ENCODE measurements at places on chromosomes 2 and 18.

DNA sequence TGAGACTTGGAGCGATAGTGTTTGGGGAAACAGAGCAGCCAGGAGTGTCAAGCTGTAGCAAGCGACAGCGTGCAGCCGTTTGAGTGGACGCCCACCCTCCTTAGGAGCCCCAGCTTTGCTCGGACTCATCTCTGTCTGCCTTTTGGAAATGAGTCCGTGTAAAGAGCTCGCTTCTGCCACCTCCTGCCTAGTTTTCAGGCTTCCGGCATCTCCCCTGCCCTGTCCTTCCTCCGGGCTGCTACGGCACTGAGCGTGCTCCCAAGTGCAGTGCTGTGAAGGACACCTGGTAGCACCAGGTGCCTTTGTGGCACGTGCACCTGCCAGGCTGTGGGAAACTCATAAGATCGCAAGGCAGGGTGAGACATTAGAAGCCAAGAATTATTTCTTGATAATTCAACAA lies 117.1 kb downstream of the RNF144A start:
- H3K4me1 ChIP-seq = no peaks in the 10 kb centered on the region
- no peak overlapping the region for H3K4me3 ChIP-seq
- ATAC-seq = no peak
- peaks cover 5% of the 10 kb centered on the region for H3K36me3 ChIP-seq
- H3K27ac ChIP-seq = no peak overlapping the region

DNA sequence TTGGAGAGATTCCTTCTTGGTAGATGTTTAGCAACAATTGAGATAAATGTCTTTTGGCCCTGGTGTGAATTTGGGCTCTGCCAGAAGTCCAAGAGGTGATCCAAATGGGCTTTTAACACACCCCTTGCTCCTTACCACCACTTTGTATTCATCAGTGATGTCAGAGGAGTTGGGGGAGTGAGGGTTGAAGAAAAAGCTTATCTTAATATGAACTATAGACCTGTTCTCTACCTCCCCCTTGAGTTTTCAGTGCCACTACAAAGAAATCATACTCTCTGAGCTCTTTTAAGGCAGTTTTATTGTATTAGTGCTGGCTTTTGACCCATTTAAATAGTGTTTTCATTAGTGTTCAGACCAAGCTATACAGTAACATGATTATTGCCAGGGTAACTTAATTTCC lies 229.1 kb downstream of the PHLPP1 start:
- peaks cover 21% of the 10 kb centered on the region for H3K36me3 ChIP-seq
- H3K27ac ChIP-seq = no peak overlapping the region
- peaks cover 4% of the 10 kb centered on the region for H3K4me1 ChIP-seq

DNA sequence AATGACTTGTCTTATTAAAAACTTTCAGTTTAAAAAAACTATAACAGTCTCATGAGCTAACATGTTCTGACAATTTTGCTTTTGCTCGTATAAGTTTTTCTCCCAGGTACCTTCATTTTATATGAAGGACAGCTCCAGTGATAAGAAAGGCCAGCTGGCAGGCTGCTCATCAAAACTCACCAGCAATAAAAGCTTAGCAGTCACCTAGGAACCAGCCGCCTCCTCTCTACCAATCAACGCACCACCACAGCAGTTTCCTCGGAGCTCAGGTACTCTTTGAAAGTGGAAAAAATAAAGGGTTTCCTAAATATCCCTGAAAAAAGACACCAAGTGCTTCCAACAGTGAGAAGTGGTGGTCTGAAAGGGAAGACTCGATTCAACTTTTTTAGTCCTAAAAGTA lies 100.9 kb upstream of the CCDC150 start:
- no peak overlapping the region for H3K27ac ChIP-seq
- H3K27me3 ChIP-seq = peaks cover 12% of the 10 kb centered on the region
- H3K4me3 ChIP-seq = no peak overlapping the region
- ATAC-seq = no peak
- no peaks in the 10 kb centered on the region for H3K4me1 ChIP-seq
- H3K36me3 ChIP-seq = no peaks in the 10 kb centered on the region

- no peaks in the 10 kb centered on the region for H3K27me3 ChIP-seq
- no peaks in the 10 kb centered on the region for H3K36me3 ChIP-seq
- peaks cover 54% of the 10 kb centered on the region for H3K4me1 ChIP-seq
- no peak overlapping the region for H3K4me3 ChIP-seq
- no peak for ATAC-seq
- peak overlapping the region; percentile 34 for H3K27ac ChIP-seq
Measured at GRCh38 chr18:48787203-48788151, 163.3 kb downstream of the SMAD7 start.

GRCh38 chr18:36769172-36769571 lies 59.6 kb downstream of the TPGS2 start:
- no peak for ATAC-seq
- H3K27me3 ChIP-seq = peaks cover 9% of the 10 kb centered on the region
- peaks cover 10% of the 10 kb centered on the region for H3K4me1 ChIP-seq
- no peak overlapping the region for H3K4me3 ChIP-seq
- H3K36me3 ChIP-seq = no peaks in the 10 kb centered on the region

DNA sequence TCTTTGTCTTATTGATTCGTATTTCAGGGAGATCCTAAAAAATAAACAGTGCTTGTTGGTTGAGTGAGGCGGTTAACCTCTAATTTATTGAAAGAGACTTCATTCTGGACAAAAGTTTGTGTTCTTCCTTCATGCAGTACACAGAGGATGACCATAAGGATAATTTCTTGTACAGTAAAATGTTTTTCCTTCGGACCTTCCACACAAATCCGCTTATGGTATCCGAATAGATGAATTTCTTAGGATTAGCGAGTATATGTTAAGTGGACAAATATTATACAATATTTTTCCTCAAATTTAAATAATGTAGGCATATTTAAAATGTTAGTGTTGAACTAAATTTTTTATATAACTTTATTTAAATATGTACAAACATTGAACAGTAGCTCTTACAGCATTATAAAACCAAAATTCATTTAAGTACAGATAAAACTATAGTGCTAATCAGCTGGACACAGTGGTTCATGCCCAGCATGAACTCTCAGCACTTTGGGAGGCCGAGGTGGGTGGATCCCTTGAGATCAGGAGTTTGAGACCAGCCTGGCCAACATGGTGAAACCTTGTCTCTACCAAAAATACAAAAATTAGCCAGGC lies 84.4 kb downstream of the LPIN1 start:
- peaks cover 52% of the 10 kb centered on the region for H3K4me1 ChIP-seq
- ATAC-seq = no peak
- H3K27me3 ChIP-seq = no peaks in the 10 kb centered on the region
- peak overlapping the region; percentile 67 for H3K27ac ChIP-seq
- peak overlapping the region; percentile 22 for H3K4me3 ChIP-seq

DNA sequence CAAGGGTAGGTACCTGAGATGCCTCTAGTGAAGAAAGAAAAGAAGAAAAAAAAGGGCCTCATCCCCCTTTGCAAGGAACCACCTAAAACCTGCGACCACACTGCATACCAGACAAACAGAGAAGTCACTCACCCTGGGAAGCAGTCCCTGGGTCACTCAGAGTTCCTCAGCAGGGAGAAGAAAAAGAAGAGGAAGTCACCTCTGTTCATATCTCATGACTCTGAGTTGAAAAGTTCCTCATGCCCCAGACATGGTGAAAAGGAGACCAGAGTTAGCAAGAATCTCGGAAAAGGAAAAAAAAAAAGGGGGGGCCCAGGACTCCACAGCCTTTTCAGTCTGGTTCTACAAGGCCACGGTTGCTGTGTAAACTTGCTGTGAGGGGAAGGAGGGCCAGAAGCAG lies 478.4 kb upstream of the NRXN1 start:
- no peaks in the 10 kb centered on the region for H3K4me1 ChIP-seq
- ATAC-seq = no peak
- H3K27me3 ChIP-seq = no peaks in the 10 kb centered on the region
- H3K4me3 ChIP-seq = no peak overlapping the region
- H3K27ac ChIP-seq = no peak overlapping the region

DNA sequence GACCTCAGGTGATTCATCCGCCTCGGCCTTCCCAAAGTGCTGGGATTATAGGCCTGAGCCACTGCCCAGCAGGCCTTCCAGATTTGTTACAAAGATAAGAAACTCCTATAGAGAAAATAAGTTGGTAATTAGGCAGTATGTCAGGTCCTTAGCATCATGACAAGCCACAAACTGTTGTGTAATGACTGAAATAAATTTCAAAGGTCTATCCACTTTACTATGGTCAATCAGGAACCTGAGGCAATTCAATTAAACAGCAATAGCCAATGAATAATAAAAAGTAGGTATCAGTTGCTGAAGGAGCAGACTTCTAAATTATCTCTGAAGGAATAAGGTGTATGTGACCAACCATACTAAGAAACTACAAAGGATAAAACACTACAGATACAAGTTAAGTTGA lies 62.4 kb upstream of the ATIC start:
- H3K27me3 ChIP-seq = peaks cover 24% of the 10 kb centered on the region
- no peak overlapping the region for H3K4me3 ChIP-seq
- H3K36me3 ChIP-seq = no peaks in the 10 kb centered on the region
- H3K27ac ChIP-seq = no peak overlapping the region
- ATAC-seq = no peak

All from stimulated activated memory B cell treated with anti-CD40 and anti-IgM and Interleukin-4, amounts not matched to agents 10 μg/mL and 1 μg/mL and 100 μg/mL, for 72 hours (primary cell).